NCI-H2107 (cell line): ENCODE measurements at places on chromosomes 7 and 10.
A peak's percentile ranks its signal among the peaks of the same experiment; 100 is the strongest.

DNA sequence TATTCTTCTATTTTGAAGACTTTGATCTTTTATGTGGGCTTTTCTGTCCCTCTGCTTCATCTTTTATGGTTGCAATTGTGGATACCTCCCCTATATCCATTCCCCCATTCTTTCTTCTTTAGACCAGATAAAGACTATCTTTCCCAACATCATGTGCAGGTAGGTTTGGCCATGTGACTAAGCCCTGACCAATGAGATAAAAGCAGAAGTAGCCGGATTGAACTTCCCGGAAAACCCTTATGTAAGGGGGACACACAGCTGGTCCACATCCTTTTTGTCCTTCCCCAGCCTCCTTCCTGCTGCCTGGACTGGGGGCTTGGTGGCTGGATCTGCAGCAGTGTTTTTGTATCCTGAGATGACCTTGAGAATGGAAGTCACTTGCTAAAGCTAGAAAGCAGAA, 33.5 kb upstream of the EXOC6 start:
- DNase-seq, result no peak

- no peak for DNase-seq
Observed at GRCh38 chr7:66739953-66740301, 606 bp upstream of the RABGEF1 start.

GRCh38 chr7:8597565-8597964, 164.2 kb downstream of the NXPH1 start:
- peak; percentile 23 for DNase-seq

DNA sequence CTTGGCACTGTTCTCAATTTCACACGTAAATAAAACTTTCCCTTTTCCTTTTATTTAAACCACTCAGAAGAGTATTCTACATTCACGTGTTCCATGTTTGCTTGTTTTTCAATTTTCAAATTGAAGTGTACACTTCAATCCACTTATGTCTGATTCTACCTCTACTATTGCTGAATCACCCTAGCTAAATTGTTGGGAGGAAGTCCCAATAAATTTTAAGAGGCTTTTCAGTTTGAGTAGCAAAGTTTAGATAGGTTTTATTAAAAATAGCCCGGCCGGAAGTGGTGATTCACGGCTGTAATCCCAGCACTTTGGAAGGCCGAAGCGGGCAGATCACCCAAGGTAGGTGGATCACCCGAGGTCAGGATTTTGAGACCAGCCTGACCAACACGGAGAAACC, 1414.7 kb upstream of the CELF2 start:
- DNase-seq, result no peak

DNA sequence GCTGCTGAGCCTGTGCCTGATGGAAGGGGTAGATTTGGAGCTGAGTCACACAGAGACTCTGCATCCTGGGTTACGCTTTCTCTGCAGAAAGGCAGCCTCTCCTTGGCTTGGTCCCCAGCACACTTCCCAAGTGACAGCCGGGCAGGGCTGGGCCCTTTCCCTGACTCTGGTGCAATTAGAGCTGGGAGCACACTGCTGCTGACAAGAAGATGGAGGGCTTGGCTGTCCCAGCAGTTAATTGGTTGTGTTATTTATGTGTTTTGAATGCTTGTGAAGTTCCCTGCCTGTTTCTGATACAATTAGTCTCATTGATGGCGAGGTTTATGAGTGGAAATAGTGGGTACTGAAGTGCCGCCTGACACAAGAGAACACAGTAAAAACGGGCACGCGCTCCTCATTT, 123.6 kb downstream of the TCERG1L start:
- no peak for DNase-seq

DNA sequence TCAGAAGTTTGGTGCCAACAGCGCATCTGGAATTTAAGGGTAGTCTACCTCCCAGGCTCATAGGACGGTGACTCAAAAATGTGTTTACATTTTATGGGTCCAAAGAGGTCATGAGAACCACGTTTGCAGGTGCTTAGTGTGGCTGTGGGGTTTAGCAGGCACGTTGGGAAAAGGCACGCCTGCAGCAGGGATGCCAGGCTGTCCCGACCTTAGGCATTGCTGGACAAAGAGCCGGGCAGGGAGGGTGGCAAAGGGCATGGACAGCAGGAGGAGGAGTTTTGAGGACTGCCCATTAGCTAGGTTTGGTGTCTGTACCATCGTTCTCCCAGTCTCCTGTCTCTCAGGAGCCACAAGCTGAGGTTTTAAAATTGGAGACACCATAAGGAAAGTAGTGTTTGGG, 104.4 kb downstream of the TRRAP start:
- no peak for DNase-seq

DNA sequence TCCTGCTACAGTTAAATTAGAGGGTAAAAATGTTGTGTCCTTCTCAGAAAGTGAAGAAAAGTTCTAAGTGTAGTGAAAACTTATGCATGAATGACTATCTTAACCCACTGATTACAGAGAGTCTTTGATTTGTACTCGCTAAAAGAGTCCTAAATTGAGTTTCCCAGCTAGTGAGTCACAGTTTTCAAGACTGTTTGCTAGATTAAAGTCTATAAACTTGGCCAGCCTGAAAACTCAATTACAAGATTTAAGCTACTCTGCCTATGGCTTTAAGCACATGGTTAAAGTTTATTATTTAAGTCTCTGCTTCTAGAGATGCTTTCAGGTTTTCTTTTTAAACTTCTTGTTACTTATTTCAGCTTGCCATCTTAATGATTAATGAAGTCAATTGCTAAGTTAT, 44.4 kb downstream of the MRPS24 start:
- DNase-seq, result no peak

DNA sequence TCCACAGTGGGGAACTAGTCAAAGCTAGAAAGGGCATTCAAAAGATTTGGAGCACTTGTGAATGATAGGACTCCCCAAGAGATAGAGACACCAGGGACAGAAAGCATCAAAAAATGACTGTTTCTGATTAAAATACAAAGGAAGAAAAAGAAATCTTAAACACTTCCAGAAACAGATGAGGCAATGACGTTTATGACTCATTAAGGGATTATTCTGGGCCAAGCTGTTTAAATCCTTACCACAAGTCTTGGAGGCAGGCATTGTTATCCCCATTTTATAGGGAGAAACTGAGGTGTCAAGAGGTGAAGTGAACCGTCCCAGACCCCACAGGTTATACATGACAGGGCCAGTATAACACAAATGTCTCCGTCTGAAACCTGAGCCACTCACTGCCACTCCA, 68.3 kb upstream of the AMPH start:
- no peak for DNase-seq

DNA sequence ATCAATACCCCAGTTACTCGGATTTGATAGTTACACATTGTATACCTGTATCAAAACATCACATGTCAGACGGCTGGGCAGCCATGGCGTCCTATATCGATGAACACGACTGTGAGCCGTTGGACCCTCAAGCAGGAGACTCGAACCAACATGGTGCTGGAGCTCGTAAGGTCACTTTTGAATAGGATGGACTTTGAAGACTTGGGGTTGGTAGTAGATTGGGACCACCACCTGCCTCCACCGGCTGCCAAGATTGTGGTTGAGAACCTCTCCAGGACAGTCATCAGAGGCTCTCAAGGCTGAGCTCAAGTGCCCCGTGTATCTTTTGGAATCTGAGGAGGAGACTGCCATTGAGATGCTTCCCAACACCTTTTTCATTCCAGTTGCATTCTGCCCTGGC, 1.9 kb upstream of the RINT1 start:
- DNase-seq, result no peak

- no peak for DNase-seq
Observed at GRCh38 chr10:22219308-22219707, 1.5 kb upstream of the EBLN1 start.

GRCh38 chr7:92925876-92926696, 89.7 kb upstream of the CDK6 start:
- DNase-seq, result no peak

DNA sequence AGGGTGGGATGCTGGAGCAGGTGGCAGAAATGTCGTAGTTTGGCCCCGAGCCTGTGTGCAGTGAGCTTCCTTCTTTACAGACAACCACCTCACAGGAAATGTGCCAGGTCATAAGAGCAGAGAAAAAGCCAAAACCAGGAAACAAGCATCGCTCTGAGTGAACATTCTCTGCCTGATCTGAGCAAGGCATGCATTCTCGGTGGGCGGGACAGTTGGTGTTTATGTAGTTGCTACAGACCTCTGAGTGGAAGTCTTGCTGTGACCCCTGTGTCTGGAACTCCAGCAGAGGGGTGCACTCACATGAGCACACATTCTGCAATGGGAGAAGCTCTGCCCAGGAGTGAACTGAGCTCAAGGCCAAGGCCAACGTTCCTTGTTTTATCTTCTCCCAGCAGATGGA, 230.1 kb downstream of the TCERG1L start:
- DNase-seq, result no peak

- no peak for DNase-seq
Observed at GRCh38 chr7:47601881-47602249, 20.0 kb upstream of the TNS3 start.

- no peak for DNase-seq
Observed at GRCh38 chr7:79529881-79530235, 76.4 kb upstream of the MAGI2 start.

- no peak for DNase-seq
Observed at GRCh38 chr10:78846760-78847159, 222.0 kb upstream of the ZMIZ1 start.

DNA sequence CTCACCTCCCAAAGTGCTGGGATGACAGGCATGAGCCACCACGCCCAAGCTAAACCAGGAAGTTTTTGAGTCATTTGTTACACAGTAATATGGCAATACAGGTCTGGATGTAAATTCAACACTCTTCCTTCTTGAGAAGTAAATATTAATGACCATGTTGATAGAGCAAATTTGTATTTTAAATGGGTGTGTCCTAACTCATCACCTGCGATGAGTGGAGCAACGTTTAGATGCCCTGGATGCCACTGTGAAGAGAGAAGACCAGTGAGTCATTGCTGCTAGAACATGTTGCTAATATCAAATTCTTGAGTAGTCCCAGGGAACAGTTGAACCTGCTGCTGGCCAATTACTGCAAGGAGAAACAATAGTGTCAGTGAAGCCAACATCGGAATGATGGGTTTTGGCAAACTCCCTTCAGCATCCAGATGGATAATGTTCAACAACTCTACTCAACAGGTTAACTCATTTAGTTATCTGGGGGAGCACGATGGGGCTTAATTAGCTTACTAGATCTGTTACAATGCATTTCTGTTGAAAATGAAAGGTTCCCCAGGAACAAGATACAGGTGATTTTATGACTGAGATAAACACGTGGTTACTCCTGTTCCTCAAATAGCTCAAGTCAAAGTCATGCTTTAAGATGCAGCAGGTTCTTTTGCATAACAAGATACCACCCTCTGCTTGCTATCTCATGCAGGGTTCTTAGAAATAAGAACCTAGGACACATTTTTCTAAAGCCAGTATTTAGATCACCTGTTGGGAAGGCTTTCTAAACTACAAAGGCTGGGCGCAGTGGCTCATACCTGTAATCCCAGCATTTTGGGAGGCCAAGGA, 146.8 kb downstream of the CALN1 start:
- no peak for DNase-seq

DNA sequence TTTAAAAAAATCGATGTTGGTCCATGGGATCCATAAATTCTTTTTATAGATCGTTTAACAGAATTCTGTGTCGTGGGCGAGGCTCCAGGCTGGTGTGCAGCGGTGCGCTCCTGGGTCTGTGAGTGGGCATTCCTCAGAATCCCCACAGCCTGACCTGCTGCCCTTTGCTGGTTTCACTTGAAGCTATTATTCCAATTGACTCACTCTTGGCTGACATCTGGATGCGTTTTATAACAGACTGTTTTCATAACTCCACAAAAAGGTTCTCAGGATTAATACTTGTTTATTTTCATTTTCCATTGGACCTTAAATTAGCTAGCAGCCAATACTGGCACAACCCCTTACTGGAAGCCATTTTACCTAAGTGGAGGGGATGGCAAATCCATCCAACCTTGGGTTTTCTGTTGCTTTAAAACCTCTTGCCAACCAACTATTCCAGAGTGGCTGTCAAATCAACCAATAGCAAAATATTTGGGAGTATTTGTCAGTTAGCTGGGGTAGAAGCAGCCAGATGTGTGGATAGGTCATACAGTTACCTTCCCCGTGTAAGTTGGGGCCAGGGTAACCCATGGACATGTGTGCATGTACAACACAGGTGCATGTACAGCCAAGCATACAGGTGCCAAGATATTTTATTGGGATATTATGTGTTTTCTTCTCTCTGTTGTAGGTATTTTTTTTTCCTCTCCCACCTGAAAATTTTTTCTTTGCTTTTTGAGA, 160.7 kb upstream of the ZNF32 start:
- DNase-seq, result no peak

DNA sequence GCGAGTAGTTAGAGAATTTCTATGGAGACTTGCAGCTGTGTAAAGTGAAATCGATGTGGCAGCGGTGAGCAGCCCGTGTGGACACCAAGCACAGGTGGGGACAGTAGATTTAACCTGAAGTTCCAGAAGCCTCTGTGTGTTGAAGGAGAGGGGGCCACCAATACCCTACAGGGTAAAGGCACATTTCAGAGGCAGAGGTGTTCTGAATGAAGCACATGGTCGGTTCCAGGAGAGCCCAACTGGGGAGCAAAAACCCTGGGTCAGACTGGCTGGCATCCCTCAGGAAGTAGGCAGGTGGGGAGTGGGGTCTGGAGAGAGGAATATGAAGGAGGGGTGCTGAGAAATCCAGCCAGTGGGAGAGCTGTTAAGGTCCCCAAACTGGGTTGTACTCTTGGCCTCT, 76.6 kb downstream of the CCDC3 start:
- DNase-seq, result no peak

DNA sequence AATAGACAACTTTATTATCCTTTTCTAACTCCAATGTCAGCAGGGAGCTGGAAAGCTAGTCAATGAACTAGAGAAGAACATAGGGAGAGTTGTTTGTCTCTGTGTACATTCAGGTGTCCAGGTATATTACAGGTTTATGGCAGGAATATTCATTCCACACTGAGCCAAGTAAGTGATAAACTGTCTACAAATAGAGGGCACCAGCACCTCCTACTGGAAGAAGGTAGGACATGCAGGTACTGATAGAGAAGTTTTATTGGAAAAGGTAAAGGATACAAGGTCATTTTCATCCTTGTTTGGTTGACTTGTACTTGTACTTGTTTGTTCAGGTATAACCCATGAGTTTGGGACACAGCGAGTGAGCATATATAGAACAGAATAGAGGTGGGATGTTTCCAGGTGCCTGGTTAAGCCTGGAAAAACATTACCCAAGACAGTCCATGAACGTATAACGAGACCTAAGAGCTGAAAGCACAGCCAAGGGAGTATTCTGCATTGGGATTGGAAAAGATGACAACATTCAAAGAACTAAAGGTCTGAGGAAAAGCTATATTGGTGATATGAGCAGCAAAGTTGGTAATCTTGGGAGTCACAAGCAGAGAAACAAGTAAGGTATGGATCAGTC, 61.4 kb upstream of the PPP1R3C start:
- no peak for DNase-seq

GRCh38 chr7:24831240-24831639, 74.0 kb upstream of the GSDME start:
- no peak for DNase-seq
